ENCODE measurements at places on chromosomes 6 and 20. TPM values are rescaled to one million over a fixed set of nuclear protein-coding genes. Genes with fewer than 3 reads are reported as not detected.

GRCh38 chr6:156125844-156126243 lies 651.3 kb upstream of the ARID1B start:
- DNase-seq = no peak

DNA sequence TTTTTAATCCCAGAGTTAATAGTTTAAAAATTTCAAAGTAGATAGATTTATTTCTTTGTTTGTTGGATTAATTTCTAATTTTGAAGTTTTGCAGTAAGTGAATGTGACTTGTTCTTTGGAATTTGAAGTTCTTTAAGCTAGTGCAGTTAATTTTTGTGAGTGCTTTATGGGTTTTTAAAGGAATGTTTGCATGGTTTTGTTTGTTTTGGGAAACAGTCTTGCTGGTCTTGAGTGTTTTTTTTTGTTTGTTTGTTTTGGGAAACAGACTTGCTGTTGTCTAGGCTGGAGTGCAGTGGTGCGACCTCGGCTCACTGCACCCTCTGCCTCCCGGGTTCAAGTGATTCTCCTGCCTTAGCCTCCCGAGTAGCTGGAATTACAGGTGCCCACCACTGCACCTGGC lies 9.5 kb downstream of the PANK2 start:
- no peak for DNase-seq

DNA sequence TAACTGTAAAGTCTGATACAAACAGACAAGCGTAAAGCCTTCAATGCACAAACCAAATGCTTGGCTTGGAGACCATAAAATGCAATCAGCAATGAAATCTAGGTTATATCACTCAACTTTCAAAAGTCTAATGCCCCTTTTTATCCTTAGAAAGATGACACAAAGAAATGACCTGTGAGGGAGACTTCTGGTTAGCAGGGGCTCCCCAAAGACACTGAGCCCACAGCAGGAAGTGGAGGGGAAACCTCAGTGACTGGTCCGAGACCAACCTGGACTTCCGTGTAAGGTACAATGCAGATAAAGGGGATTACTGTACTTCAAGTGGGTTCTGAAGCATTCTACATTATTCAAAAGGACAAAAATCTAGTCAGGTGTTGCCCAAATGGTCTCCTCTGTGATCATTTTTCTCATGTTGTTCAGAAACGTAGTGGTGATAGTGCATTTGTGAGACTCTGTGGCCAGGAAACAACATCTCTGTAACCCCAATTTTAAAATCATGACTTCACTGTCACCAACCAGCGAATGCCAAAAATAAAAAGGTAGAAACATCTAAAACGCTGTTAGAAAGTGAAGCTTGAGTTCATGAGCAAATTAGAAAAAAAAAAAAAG lies 88.2 kb downstream of the HIVEP2 start:
- DNase-seq = no peak

DNA sequence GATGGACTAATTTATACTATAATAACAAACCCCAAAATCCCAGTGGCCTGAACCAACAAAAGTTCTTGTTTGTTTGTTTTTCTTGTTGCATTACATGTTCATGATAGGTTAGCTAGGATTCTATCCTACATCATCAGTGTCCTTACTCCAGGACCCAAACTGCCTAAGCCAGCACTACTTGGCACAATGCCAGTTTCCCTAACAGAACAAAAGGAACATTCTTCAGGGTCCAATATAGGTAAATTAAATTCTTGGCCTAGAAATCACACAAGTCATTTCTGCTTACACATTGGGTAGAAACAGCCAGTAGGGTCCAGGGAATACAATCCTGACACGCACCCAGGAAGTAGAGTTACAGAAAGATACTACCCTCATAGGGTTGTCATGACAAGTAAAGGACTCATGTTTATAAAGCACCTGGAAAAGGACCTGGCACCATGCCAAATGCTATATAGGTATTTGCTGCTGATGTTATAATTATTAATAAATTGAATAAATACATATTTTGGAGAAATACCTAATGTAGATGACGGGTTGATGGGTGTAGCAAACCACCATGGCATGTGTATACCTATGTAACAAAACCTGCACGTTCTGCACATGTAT lies 38.8 kb downstream of the RCAN2 start:
- no peak for DNase-seq

GRCh38 chr6:75608956-75609533 lies 7.4 kb downstream of the SENP6 start:
- no peak for DNase-seq

GRCh38 chr6:16334671-16335070 lies 96.3 kb downstream of the GMPR start:
- DNase-seq = peak; percentile 63

DNA sequence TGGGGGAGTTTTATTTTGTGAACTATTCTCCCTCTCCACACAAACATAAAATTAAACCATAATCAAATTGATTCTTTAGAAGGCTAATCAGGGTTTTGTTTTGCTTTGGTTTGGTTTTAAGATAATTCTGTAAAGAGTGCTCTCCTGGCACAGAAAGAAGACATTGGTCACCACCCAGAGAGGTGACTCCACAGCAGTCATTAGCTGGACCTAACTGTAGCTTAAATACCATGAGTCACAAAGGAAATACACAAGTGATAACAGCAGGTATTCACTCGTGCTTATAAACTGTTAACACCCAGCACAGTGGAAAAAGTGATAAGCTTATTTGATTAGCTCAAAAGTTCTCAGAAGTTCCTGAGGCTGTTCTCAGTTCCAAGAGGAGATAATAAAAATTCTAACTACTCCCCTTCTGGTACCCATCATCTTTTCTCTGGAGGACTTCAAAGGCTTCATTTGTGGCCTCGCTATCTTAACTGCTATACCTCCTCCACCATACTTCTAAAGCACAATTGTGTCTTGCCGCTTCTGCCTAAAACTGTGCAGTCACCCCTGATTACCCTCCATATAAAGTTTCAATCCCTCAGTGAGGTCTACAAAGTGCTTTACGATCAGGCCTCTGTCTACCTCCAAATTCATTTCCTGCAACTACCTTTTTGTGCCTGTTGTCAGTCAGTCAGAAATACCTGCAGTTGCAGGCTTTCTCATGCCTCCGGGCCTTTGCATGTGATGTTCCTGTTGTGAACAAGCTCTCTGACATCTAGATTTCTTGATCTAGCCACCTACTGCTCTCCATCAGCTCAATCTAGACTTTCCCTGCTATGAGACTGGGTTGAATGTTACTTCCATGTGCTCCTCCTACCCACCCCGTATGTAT lies 201.1 kb downstream of the SAMD5 start:
- no peak for DNase-seq

DNA sequence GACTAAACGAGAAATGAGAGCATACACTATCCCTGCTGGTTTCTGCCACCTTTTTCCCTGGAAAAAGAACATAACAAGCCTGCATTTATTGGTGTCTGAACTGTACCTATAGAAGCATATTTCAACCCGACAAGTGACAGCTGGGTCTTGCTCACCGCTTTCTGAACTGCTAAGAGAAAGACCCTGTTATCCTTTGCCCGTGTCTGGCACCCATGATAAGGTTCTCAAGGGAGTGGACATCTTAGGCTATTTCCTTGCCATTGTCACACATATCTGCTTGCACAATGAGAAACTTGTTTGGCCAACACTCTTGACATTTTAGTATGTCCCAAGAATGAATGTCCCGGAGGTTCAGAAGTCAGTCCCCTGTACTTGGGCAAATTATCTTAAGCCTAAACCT lies 19.3 kb downstream of the RIPOR2 start:
- no peak for DNase-seq

DNA sequence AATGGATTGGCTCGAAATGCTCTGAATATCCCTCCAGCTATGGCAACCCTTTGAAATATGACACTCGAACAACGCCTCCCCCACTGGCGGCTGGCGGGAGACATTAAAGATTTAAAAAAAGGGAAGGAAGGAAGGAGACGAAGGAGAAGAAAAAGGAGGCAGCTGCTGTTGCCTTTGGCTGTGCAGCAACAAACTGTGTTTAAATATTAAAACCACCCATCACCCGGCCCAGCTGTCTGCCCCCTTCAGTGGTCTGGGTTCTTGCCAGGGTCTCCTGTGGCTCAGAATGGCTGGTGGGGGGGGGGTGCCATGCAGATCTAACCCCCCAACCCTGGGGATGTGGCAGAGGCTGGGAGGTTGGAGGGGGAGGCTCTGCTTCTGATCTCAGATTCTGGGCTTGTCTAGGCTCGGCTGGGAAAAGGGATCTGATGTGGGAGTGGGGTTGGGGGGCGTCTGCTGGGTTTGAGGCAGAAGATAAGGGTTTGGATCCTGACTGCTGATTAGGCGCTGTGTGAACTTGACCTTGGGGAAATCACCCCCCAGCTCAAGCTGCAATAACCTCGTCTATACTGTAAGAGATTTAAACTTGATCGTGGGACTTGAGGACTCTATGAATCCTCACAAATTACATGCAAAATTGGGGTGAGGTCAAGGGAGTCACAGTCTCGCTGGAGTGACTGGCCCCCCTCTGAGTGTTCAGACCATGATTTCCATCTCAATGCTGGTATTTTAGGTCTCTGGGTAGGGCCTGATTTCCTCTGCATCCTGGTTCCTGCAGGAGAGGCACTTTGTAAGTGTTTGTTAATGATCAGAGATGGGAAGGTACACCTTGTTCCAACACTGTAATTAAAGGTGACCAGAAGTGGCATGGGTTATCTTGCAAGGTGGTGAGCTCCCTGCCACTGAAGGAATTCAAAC lies 40.3 kb upstream of the BLCAP start:
- DNase-seq = no peak

SLC22A16 gene
- total RNA-seq = not detected

PHF3 gene
- 41.0 TPM for total RNA-seq

AGPAT1 gene
- 56.9 TPM for total RNA-seq

ZSCAN31 gene
- total RNA-seq = 8.3 TPM

KCNG1 gene
- 0.65 TPM for total RNA-seq
